H4 (cell line): ENCODE measurements at places on chromosomes 11 and 22.

GRCh38 chr22:35711336-35711735 lies 6.3 kb upstream of the APOL5 start:
- no peak for DNase-seq

GRCh38 chr11:79371152-79371551 lies 69.7 kb downstream of the TENM4 start:
- DNase-seq: no peak

DNA sequence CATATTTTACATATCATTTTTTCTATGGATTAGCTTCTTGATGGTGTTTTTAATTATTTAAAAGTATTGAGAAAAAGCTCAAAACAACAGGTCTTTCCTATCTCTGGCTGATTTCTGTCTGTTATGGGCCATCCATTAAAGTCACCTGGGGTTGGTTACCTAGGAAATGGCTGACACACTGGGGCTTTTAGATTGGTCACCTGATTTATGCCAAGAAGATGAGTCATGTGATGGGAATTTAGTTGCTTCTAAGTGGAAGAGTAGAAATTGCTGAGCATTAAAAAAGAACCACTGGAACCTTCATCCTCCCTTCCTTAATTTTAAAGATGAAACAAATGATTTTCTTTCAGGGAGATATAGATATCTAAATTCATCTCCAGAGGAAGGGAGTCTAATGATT lies 48.8 kb upstream of the LARGE1 start:
- peak; percentile 36 for DNase-seq

DNA sequence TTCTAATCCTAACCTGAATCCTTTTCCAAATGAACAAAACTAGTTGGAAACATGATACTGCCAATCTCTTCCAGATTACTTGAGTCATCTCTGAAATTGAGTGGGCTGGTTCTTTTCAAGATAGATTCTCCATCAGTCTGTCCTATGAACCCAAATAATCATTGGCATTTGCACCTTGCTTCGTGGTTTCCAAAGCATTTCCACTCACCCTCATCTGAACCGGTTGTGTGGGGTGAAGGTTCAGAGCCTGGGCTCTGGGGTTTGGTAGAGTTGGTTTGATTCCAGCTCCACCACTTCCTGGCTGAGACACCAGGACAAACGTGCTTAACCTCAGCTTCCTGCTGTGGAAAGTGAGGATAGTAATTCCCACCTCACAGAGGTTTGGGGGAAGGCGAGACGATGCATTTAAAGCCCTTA lies 206.4 kb upstream of the E2F8 start:
- peak; percentile 74 for DNase-seq
